ENCODE measurements at places on chromosomes 6 and 20.

DNA sequence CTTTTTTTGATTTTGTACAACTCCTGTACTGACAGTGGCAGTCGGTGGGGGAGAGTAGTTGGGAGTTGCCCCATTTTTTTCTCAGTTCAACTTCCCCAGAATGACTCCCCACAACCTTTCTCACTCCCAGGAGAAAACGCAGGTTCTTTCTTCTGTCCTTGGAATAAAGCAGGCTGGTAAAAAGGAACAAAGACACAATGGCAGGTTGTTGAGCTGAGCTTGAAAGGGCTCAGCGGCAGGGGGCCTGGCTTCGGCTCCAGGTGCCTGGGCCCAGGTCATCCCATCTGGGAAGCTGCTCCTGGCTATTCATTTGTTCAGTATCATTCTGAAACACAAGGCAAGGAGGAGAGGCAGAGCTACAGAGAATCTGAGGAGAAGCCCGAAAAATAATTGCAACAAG, 46.2 kb downstream of the PROKR2 start:
- DNase-seq, result no peak

GRCh38 chr20:46104262-46104661, 13.9 kb upstream of the CD40 start:
- DNase-seq, result no peak

GRCh38 chr6:132961122-132961521, 146.8 kb downstream of the RPS12 start:
- no peak for DNase-seq

GRCh38 chr6:136403110-136403980, 113.7 kb upstream of the BCLAF1 start:
- DNase-seq, result no peak

DNA sequence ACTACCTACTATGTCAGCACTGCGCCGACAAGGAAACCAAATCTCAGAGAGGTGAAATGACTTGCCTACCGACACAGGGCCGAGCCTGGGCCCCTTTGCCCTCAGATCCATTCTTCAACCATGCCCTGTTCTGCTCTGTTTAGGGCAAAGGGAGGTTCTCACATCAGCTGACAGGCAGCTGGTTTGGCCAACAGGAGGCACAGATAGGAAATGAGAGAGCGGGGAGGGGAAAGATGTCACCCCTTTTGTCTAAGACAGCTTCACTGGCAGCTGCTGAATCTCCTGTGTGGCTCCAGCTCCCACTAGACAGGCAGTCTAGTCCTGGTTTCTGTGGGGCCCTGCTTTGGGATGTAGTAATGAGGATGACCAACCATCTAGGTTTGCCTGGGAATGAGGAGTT, 158.7 kb downstream of the TMEM200A start:
- DNase-seq, result no peak

DNA sequence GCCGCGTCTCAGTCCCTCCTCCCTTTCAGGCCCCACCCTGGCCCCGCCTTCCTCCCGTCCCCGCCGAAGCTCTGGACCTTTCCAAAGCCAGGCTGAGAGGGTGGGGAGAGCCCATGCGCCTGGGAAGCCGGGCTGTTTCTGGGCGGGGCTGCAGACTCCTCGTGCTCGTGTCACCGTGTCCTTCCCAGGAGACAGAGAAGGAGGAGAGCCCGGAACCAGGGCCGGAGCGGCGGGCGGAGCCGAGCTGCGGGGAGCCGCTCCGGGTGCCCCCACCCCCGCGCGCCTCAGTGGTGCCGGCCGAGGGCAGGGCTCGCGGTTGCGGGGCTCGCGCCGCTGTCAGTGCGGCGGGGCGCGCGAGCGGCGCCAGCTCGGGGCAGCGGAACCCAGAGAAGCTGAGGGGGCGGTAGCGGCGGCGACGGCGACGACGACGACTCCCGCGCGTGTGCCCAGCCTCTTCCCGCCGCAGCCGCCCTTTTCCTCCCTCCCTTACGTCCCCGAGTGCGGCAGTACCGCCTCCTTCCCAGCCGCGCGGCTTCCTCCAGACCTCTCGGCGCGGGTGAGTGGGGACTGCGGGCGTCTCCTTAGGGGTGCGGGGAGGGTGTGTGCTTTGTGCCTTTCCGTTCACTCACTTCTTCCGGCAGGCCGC, at the start of gene RALY:
Gene RALY (plus strand): TSS at position 336 of the 646 bp plus-strand sequence. CDS start 78,164 bp downstream, outside the sequence.
- DNase-seq, result peak; percentile 90

GRCh38 chr6:34608321-34609091, 52.4 kb upstream of the SPDEF start:
- DNase-seq, result no peak

DNA sequence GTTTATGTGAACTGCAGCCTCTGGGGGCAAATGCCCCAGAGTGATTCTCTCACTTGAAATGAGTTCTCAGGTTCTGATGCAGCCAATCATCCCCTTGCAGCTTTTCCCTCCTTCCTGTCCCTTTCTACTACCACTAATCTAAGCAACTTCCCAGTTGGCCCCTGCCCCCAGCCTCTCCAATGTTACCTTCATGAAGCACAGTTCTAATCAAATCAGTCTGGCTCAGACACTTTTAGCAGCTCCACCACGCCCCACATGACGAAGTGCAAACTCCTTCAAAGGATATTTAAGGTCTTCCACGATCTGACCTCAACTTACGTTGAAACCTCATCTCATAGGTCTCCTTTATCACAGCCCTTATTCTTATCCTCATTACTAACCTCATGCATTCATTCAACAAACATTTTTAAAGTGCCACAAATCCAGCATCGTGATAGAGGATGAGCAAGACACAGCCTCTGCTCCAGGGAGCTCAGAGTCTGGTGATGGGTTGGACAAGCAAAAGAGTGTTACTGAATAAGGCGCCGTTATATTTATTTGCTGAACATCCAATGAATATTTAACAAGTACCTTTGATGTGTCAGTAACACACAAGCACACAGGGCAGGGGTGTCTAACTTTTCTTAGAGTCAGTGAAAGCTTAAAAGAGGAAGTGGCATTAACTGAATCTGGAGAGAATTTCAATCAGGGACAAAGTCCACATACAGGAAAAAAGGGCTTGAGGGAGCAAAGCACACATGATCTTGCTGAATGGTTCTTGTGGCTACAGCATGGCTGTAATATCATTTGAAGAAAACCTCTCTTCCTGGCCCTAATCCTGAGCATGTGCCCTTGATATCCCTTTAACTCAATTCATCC, 20.4 kb upstream of the DTNBP1 start:
- no peak for DNase-seq

- DNase-seq, result no peak
These were observed 2.3 kb upstream of the PRIM2 start for GRCh38 chr6:57315111-57315510.

- no peak for DNase-seq
These were observed 136.0 kb downstream of the MMUT start for GRCh38 chr6:49327005-49327404.

DNA sequence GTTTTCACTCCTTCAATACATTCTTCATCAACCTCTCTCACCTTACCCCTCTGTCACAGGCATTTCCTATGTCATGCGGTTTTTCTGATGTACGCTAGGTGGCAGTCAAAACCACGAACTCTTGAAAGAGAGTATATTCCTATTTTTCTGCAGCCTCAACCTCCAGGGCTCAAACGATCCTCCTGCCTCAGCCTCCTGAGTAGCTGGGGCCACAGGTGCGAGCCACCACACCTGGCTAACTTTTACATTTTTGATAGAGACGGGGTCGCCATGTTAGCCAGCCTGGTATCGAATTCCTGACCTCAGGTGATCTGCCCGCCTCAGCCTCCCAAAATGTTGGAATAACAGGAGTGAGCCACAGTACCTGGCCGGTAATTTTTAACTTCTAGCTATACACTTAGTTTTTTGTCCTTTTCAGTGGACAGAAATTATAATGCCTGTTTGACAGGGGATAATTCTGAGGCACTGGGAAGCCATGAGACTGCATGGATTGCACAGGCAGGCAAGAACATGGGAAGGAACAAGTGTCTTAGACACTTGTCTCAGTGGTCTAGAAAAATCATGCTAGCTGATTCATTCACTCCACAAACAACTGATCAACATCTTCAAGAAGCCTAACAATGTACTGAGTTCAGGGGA, 22.5 kb upstream of the HFE start:
- DNase-seq, result no peak

DNA sequence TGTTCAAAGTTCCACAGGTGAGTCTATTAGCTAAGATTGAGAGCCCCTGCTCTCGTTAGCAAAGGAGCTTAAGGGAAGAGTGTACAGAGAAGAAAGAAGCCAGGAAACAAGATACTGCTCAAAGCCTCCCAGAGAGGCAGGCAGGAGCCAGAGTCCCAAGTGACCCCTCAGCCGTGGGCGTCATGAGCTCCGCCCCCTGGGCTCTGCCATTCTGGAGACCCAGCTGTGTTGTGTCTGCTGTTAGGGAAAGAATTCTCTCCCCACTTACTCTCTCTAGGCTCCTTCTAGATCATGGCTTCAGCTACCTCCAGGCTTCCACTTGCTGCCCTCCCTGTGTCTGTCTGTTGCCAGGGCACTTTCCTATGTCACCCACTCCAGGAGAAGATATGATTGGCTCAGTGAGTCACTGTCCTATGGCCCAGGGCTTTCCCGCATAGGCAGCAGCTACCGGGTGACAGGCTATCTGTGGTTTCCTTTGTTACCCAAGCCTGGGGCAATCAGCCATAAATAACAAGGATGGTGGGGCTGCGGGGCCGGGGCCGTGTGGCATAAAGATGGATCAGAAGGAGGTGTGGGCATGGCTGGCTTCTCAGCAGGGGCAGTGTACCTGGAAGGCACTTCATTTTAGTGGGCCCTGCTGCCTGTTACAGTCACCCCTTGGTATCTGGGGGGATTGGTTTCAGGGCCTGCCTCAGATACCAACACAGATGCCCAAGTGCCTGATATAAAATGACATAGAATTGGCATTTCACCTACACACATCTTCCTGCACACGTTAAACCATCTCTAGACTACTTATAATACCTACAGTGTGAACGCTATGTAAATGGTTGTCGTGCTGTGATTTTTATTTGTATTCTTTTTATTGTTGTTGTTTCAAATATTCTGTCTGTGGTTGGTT, 118.9 kb downstream of the ARMC2 start:
- no peak for DNase-seq

GRCh38 chr6:39451831-39452230, 129.3 kb upstream of the KCNK16 start:
- no peak for DNase-seq

- DNase-seq, result no peak
These were observed 199.2 kb upstream of the CDH4 start for GRCh38 chr20:61052776-61053442.

DNA sequence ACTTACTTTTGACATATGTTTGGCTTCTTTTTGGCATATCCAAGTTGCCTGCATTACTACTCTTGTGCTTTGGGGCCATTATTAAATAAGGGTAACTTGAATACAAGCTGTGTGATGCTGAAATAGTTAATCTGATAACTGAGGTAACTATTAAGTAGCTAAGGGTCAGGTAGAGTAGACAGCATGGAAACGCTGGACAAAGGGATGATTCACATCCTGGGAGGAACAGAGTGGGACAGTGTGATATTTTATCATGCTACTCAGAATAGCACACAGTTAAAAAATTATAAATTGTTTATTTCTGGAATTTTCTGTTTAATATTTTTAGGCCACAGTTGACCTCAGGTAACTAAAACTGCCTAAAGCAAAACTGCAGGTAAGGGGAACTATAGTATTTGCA, 483.9 kb downstream of the RFPL4B start:
- DNase-seq, result no peak

DNA sequence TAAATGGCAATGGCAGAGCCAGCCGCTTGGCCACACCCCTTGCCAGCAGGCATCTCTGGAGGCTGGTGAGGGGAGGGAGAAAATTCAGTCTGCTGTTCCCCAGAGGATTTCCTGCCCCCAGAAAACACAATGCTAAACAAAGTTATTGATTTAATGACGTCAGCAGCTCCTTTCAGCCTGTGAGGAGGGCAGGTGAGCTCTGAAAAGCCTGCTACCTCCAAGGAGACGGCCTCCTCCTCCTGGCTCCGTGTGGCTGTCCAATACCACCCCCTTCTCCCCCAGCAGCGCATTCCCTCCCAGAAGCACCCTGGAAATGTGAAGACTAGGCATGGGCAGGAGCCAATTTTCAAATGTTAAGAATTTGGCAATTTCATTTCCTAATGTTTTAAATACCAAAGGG, 393.1 kb downstream of the ZFAND3 start:
- DNase-seq, result no peak

- DNase-seq, result no peak
These were observed 895.2 kb upstream of the CITED2 start for GRCh38 chr6:140269591-140270165.

GRCh38 chr20:2809690-2810089, 5.1 kb upstream of the C20orf141 start:
- DNase-seq, result no peak

DNA sequence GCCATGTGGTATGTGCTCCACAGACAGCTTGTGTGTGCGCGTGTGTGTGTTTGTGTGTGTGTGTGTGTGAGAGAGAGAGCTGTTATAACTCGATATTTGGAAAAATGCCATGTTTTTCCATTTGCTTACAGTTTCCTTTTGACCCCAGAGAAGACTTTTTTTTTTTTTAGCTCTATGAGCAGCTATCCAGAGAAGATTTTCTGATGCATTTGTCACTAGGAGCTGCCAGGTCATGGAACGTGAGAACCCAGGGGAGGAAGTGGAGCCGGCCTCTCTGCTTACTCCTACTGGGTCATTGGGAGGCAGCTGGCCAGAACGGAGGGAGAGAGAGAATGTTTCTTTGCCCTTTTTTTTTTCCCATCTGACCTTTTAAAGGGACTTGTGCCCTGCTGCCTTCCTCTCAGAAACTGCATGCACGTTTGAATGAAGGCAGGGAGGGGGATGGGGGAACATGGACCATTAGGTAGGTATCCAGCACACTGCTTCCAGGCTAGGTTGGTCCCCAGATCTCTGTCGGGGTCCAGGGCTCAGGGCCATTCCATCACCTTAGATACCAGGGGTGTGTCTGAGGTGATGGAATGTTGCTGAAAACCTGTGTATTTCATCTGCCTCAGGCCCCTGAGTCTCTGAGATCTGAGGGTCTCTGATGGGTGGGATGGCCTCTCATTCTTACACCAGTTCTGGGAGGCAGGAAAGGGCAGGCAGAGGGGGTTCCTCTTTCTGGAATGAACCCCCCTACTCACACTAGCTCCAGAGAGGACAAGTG, 11.2 kb upstream of the MRPS18A start:
- no peak for DNase-seq

DNA sequence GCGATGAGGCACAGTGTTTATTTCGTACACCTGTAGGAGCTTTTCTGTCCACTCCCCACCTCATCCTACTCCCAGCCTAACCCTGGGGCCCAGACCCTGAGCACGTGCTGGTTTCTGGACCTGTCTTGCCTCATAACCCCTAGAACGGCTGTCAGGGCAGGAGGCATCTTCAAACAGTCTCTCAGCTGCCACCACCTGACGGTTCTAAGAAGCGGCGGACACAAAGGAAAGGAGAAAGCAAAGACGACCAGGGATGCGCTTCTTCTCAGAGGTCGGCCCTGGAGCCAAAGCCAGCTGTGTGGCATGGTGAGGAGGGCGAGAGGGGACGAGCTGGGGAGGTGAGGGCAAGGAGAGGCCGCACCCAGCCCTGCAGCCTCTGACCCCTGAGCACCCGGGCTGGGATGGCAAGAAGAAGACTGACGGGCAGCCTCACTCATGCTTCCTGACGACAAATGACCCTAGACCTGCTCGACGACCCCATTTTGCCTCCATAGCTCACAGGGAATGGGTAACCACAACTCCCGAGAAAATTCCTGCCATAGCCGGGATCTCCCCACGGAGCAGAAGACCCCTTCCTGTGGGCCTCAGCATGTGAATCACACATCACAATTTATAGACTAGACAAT, 62.1 kb downstream of the WDR27 start:
- no peak for DNase-seq

GRCh38 chr6:88472851-88473525, 306.8 kb upstream of the CNR1 start:
- no peak for DNase-seq

- DNase-seq, result peak; percentile 51
These were observed 535 bp downstream of the EXOC2 start for GRCh38 chr6:692356-692851.
